ENCODE measurements at places on chromosomes 1 and 21.

DNA sequence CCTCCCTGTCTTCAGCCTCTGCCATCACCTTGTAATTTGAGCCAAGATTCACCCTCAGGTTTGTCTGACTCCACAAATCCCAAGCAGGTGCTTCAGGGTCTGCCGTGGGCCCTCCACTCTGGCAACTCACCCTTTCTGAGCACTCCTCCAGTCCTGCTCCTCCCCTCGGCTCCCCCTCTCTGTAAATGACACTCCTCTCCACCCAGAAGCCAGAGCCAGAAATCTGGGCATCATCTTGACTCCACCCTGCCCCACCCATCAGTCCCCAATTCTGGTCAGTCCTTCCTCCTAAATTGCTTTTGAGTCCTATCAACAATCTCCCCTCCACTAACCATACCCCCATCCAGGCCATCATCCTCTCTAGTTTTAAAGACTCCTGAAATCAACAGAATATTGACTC lies 40.5 kb downstream of the RCSD1 start:
- DNase-seq = no peak

GRCh38 chr1:14822493-14822892 lies 224.0 kb downstream of the KAZN start:
- no peak for DNase-seq

DNA sequence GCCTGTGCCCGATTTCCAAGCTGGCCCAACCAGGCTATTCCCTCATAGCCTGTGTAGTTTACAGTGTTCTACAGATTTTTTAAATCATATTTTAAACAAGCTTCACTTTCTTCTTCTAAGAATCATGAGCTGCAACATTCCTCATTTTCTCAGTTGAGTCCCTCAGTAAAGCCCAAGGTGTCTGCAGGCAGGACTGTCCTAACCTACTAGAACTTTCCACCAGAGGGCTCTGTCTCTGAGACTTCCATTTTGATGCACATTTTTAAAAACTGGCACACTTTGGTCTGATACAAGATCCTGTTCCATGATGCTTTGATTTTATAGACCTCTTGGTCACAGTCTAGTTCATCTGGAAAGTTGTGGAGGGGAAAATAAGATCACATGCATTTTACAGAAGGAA lies 21.6 kb upstream of the SLAMF6 start:
- DNase-seq = no peak

DNA sequence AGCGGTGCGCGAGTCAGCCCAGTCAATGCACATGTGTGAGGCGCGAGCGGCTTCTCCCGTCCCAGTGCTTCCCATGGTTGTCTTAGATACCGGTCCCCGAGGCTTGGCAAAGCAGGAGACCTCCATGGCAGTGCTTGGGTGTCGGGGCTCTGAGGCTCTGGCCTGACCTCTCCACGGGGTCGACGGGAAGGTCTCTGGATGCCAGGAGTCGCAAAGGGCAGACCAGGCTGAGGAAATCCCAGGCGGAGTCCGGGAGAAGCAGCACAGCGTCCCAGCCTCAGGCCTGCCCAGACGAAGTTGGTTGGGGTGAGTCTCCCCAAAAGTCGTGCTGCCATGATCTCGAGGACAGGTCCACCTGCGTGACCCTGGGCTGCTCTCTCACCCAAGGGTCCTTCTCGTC lies 3881.6 kb downstream of the SRGAP2C start:
- DNase-seq = no peak

- no peak for DNase-seq
Observed at GRCh38 chr21:19197950-19198349, 794.4 kb upstream of the TMPRSS15 start.

DNA sequence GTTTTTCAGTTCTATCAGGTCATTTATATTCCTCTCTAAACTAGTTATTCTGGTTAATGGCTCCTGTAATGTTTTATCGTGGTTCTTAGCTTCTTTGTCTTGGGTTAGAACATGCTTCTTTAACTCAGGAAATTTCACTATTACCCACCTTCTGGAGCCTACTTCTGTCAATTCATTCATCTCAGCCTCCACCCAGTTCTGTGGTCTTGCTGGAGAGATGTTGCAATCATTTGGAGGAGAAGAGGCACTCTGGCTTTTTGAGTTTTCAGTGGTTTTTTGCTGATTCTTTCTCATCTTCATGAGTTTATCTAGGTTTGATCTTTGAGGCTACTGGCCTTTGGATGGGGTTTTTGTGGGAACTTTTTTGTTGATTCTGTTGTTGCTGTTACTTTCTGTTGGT lies 213.0 kb downstream of the BRINP2 start:
- no peak for DNase-seq

Data from endothelial cell (in vitro differentiated cells).